Kidney glomerular epithelial cell (primary cell): ENCODE measurements at places on chromosomes 7 and 10.

DNA sequence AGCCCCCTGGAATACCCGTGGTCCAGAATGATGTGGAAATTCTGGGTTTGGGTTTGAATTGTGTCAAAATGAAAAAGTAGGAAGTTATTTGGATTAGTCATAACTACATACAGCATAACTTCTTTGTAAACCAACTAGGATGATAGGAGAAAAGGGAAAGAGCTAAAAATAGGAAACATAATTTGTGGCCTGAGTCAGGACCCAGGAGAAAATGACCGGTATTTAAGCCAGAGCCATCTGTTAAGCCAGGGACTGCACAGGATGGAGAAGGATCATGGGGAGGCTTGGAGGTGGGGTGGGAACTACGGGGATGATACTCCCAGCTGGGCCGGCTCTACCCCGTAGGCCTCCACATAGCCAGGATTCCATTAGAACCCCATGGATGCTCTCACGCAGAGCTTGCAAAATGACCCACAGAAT is 98.6 kb downstream of the MYOF start:
- DNase-seq = no peak

DNA sequence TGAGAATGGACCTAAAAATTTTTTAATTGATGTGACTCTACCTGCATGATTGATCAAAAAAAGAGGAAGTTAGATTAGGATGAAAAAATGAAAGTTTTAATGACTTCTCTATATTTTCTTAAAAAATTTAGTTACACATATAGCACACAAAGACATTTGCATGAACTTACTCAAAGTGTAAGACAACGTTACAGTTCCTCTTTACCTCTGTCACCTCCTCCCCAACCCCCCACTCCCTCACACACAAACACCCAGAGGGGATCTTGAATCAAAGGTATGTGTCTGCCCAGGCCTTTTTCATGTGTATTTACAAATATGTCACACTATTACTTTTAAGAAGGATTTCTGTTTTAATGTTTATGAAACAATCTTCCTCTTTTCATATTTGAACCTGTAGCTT is 20.6 kb upstream of the CDCA7L start:
- DNase-seq = no peak

GRCh38 chr10:124414076-124414475 is 4.6 kb downstream of the OAT start:
- no peak for DNase-seq

GRCh38 chr7:100562195-100563099 is 11.3 kb downstream of the SAP25 start:
- no peak for DNase-seq

DNA sequence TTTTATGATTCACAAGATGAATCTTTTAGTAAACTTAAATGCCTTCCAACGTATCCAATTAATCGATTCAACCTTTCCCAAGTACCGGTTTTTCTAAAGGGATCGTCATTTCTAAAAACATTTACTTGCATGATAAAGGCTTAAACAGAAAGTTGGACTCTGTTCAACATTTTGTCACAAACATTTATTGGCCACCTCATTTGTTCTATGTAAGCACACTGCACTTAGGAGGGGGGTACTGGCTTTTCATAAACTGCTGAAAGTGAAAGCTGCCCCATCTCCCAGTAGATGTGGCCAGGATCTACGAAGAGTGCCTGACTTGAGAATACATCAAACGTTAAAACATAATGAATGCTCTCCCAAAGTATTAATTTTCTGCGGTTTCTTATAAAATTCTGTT is 37.3 kb upstream of the LAMB4 start:
- no peak for DNase-seq

DNA sequence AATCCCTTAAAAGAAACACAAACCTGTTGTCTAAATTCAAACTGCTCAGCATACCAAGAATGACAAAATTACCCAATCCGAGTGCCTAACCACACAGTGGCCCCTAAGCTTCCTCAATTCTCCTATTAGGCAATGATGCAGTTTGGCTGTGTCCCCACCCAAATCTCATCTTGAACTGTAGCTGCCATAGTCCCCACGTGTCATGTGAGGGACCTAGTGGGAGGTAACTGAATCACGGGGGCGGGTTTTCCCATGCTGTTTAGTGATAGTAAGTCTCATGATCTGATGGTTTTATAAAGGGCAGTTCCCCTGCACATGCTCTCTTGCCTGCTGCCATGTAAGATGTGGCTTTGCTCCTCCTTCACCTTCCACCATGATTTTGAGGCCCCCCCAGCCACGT is 21.9 kb downstream of the PSAP start:
- DNase-seq = no peak

DNA sequence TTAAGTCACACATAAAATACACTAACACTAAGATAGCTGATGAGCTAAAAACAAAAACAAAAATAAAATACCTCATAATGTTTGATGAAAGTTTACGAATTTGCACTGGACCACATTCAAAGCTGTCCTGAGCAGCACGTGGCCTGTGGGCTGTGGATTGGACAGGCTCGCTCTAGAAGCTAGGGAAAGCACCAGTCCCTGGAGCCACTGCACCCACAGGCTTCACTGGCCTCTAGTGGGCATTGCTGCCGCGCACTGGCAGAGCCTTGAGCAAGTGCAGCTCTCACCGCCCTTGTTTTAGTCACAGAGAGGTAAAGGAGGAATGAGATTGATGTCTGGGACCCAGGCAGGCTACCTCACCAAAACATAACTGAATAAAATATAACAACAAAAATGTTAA is 67.6 kb downstream of the PAX2 start:
- DNase-seq = no peak

DNA sequence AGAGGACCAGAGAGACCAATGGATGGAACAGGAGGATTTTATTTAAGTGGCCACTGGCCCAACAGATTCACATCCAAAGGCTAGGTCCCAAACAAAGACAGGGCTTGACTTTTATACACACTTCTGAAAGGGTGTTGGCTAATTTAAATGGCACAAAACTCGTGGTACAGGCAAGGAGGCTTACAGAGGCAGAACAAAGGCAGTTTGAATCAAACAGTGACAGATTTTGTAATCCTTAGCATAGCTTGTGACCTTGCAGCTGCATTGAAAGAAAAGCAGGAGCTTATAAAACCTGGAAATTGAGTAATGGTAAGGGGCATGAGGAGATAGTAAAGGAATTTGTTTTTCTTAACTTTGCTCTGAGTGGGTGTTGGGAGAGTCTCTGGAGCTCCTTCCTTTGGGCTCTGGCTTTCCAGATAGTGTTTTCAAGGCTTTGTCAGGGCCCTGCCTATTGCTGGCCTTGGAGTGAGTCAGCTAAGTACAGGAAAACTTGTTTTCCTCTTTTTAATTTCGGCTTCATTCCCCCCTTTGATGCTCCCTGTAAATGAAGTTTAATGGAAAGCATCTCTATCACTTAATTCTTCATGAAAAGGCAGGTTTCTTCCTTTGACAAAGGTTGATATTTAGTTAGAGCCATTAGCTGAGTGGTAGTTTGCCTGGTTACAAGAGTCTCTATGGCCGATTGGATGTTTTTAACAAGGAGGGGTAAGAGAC is 96.9 kb downstream of the TRIM24 start:
- DNase-seq = no peak

DNA sequence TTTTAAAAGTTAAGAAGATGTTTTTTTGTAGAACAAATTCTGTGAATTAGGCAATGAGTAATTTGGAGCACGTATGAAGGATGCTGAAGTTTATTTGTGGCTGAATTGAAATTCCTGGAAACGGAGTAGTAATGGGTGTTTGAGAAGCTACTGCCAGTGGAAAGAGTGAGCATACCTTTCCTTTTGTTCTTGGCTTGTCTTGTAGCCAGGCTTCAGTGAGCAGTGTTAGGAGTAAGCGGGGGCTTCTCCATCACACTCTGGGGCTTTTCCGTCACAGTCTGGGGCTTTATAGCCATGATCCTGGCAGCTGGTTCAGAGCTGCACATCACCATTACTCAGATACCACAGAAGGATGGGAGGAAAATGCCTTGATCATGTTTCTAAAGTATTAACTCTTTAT is 32.3 kb downstream of the GARS1 start:
- DNase-seq = no peak

DNA sequence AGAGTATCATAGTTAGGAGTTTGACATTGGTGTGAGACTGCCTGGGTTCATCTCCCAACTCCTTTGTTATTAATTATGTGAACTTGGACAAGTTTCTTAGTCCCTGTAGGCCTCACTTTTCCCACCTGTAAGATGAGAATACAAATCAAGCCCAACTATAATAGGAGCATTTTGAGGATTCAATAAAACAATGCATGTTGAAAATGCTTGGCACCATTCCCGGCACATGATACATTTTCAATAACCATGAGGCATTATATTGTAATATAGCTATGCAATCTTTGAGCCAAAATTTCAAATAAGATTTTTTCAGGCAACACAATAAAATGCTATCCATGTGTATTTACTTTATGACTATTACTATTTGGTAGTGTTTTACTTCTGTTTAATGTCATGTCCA is 229.0 kb upstream of the SP4 start:
- no peak for DNase-seq

DNA sequence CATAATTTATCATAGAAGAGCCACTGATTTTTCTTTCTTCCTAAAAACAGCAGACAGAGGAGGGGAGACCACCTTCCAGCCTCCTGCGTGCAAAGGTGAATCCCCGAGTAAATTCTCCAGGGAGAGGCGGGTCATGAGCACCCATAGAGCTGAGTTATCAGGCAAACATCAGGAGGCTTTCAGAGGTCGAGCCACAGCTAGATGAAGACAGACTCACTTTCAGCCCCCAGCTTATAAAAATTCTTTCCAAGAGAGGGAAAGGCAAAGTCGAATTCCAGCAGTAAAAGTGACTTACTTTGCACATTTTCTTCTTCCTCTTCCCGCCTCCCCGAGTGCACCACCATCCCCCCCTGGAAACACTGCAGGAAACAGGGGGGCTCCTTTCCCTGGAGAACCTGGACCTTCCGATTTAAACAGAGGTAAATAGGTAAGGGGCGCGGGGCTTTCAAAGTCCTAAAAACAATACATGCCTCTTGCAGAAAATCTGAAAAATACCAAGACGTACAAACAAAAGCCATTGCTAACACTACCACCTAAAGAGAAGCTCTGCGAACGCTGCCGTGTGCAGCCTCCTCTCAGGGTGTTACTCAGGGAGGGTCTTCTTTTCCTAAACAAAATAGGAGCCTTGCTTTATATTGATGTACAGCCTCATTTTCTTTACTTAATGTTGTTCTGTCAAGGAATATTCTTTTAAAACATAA is 163.8 kb downstream of the SVIL start:
- DNase-seq = no peak

DNA sequence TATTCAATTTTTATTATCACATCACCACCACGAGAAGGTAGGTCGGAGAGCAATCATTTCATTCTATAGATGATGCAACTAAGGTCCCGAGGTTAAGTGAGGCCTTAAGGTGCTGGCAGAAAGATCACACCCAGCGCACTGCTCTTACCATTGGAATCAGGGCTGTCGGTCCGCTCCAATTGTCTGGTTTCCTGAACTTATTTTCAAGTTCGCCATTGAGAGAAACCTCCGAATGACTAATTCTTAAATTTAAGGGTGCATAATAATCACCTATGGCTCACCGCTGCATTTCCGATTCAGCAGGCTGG is 625 bp upstream of the GSTO2 start:
- no peak for DNase-seq

- no peak for DNase-seq
Observed at GRCh38 chr7:156363751-156364150, 276.8 kb upstream of the RNF32 start.

- DNase-seq = peak; percentile 98
Observed at GRCh38 chr10:70664702-70665195, 7.6 kb upstream of the ADAMTS14 start.

DNA sequence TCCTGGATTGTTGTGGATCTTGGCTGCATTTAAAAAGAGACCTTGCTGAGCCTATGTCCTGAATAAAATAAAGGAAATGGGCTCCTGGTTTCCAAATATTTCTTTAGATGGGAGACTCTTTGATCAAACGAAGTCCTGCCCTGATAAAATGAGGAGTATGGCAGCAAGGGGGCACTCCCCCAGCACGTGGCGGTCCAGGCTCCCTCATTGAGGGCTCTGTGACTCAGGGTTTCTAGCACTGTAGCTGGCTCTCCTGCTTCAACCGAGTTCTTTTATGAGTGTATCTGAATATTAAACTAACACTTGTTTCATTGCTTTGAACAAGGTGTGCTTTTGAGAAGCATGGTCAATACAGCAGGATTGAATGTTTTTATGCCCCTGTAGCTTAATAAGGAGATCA is 114.2 kb downstream of the AVL9 start:
- no peak for DNase-seq

- DNase-seq = no peak
Observed at GRCh38 chr10:90577569-90577968, 280.3 kb downstream of the HTR7 start.

DNA sequence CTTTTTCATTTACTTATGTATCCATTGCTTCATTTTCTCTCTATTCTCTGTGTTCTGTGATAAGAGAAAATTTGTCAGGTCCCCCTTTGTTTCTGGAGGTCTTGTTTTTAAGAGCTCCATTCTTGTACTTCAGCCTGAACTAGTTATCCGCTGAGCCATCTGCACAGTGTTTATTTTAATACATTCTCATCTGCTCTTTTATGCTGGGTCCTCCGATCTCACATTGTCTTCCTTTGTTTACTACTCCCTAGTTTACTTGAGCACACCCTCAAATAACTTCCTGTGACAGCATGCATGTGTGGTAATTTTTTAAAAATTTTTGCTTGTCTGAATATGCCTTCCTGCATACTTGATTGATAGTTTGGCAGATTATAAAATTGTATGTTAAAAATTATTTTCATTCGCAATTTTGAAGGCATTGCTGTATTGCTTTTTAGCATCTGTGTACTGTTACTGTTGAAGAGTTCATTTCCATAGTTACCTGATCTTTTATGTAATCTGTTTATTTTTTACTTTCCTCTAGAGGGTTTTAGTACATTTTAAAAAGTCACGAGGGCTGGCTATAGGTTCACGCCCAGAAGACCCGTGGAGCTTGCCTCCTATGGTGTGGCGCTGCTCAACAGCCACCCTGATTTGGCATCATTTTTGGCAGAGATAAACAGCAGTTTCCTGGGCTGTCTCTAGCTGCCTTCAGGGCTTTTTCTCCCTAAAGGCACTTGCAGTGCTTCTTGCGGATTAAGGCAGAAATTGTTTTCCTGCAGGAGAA is 31.9 kb downstream of the RSBN1L start:
- DNase-seq = no peak

- no peak for DNase-seq
Observed at GRCh38 chr10:111429288-111430028, 352.6 kb downstream of the ADRA2A start.
